Central memory CD4-positive, alpha-beta T cell (primary cell): ENCODE measurements at places on chromosomes 5 and 9.

DNA sequence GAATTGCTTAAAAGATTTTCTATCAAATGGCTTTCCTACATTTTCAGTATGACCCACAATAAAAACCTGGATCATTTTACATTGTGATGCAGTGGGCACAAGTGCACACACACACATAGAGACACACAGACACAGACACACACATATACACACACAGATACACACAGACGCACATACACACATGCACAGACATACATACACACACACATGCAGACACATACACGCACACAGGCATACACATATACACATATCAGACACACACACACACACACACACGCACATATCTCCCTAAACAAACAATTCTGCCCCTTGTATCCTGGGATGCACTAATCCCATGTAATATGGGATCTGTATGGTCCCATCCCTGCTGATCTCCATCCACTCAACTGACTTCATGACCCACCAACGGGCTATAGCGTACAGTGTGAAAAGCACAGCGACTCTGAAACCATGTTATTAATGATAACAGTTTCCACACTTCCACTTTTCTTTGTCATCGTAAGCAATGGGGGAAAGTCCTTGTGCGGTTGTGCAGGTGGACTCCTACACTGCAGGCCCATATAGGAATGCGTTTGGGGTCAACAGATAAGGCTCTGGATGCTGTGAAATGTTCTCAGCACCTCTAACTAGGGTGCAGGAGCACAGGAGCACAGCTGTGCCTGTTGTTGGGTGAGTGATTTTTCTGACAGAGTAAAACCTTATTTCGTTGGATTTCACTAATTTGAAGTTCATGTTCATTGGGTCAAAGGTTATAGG is 52.7 kb downstream of the DAP start:
- no peak for DNase-seq

GRCh38 chr9:13487071-13487470 is 207.6 kb upstream of the MPDZ start:
- no peak for DNase-seq

GRCh38 chr9:132268725-132269352 is 85.9 kb downstream of the SETX start:
- peak; percentile 58 for DNase-seq

GRCh38 chr5:179870403-179870903 is 11.8 kb upstream of the MRNIP start:
- DNase-seq: no peak

GRCh38 chr9:15374825-15375224 is 47.9 kb upstream of the SNAPC3 start:
- no peak for DNase-seq

GRCh38 chr5:109653042-109653441 is 36.7 kb upstream of the MAN2A1 start:
- no peak for DNase-seq

GRCh38 chr9:125633116-125633745 is 73.8 kb downstream of the MAPKAP1 start:
- no peak for DNase-seq

DNA sequence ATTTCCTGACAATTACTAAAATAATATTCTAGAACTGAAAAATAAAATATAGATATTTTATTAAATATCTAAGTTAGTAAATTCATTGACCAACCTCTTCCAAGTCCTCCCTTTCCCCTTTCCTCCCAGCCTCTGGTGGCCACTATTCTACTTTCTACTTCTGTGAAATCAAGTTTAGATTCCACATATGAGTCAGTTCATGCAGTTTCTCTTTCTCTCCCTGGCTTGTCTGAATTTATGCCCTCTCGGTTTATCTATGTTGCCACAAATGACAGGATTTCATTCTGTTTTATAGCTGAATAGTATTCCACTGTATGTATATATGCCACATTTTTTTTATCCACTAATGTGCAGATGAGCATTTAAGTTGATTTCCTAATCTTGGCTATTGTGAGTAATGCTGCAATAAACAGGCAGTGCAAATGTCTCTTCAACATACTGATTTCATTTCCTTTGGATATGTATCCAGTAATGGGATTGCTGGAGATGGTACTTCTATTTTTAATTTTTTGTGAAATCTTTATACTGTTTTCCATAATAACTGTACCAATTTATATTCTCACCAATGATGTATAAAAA is 52.3 kb downstream of the WDR36 start:
- DNase-seq: no peak

DNA sequence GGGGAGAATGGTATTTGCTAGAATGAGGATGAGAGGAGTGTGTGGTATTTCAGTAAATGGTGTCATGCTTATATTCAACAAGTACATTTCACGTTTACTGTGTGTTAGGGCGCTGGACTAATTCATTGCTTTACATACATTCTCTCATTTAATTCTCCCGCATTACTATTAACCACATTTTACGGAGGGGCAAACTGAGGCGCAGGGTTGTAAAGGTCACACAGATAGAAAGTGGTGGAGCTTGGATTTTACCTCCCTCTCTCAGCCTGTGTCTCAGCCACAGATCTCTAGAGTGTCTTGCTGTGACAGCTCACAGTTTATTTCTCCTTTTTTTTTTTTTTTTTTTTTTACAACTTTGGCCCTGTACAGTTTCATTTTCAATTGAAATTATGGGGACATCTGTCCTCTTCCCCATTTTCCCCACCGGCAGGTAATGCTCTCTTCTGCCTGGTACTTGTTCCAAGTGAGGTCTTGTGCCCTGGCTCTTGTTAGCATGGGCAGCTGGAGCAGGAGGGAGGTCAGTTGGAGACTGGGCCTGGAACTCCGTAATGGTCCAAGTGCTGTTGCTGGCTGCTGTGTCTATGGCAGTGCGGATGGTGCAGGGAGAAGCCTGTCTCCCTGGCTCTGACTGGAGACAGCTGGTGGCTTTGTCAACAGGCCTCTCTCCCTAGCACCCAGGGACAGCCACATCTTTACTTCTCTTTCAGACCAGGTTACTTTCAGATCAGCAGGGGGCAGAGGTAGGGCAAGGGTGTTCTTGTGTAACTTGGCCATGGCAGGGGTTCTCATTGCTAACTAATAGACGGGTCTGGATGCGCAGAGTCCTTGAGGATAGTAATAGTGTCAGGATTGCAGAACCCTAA is 20.5 kb upstream of the NDST1 start:
- no peak for DNase-seq

DNA sequence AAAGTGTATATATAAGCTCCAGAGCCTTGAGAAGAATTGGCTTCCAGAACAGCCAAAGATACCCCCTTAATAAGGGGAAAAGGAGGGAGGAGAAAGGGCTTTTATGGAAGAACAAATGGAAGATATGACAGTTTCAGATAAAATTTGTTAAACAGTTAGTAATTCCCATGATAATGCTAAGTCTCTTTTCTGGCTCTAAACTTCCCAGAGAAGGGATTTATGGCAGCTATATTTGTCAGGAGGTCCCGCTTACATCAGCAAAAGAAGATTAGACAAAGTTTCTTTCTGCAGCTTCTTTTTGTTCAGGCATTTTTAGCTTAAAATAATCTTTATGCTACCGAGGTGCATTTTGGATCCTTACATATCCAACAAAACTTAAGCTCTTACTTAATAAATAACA is 14.3 kb upstream of the SLC36A3 start:
- no peak for DNase-seq

DNA sequence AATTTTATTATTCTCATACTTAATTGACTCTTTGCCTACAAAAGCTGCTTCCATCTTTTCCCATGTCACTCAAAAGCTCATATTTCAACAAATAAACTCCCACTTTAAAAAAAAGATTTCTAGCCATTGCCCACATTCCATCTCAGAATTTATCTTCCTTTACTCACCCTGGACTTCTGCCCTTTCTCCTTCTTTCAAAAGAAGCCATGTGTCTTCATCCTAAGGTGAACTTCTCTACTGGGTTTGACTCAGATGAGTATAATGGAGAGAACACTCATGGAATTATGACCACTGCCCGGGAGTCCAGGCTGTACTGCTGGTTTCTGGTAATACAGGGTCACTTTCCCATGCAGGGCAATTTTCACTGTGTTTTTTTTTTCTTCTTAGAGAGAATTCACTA is 548.5 kb upstream of the ZNF462 start:
- no peak for DNase-seq

- DNase-seq: no peak
Observed at GRCh38 chr5:31237174-31237573, 43.7 kb downstream of the CDH6 start.

DNA sequence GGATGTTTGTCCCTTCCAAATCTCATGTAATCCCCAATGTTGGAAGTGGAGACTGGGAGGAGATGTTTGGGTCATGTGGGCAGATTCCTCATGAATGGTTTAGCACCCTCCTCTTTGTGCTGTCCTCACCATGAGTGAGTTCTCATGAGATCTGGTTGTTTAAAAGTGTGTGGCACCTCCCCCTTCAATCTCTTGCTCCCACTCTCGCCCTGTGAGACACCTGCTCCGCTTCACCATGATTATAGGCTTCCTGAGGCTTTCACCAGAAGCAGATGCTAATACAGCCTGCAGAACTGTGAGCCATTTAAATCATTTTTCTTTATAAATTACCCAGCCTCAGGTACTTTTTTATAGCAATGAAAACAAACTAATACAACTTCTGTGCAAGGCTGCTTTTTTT is 127.3 kb upstream of the CCDC152 start:
- DNase-seq: no peak

DNA sequence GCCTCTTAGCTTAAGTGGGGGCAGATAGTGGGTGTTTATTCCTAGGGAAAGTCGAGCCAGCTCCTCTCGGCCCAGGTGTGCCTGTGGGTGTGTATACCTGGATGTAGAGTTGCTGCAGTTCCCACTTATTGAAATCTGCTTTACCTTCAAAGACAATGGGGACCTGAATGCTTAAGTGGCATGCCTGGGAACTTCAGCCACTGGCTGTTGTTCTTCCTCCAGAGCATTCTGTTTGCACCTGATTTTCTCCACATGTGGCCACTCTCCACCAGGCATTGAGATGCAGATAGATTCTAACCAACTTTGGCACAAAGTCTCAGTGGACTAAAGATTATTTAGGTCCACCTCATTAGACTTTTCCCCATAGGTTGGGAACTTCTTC is 186.8 kb downstream of the ZNF462 start:
- no peak for DNase-seq

GRCh38 chr5:150774145-150774544 is 4.4 kb upstream of the SMIM3 start:
- DNase-seq: no peak

- DNase-seq: no peak
Observed at GRCh38 chr5:57504357-57504756, 21.7 kb upstream of the ACTBL2 start.

DNA sequence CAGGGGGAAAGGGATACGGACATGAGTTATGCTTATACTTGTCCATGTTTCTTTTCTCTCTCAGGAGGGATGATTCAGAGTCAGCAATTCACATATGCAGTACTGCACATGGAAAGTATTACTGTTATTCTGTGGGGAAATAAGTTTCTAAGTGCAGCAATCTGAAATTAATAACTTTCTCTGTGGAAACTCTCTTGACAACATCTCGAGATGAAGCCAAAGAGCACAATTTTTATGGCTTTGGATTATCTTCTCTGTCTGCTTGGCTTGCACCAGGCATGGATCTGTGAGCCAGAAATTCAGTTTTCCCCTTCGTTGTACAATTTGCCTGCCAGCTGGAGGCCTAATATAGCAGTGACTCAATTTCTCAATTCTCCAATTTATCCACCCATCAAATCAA is 2.5 kb upstream of the NDFIP1 start:
- DNase-seq: no peak

DNA sequence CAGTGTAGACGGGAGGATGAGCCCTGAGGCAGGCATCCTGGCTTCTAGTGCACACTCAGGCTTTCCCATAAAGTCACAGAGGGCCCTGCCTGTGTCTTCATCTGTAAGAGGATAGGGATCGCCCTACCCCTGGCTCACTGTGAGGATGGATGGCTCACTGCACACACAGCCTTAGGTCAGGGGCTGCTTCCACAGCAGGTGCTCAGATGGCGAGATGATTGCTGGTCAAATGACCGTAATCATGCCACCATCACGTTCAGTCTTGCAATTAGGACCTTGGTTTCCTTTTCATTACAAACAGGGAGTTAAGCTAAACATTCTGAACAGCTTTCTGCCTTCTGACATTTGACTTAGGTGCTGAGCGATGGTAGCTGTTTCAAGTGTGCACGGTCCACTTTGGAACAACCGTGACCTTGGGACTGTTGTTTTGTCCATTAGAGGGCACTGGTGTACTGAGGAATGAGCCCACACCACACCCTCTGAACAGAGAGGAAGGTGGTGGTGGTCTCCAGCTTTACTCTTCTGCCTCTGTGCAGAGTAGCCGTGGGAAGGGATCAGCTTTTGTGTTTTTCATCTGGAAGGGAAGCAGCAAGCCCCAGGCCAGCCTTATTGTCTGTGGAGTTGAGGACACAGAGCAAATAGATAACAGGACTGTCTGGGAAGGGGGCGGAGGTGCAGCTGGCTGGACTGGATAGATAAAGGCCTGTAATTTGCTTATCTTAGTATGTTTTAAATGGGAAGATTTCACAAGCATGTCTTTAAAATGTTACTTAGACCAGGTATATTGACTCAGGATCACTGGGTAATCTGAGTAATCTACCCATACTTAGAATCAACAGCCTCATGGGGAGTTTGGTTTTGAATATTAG is 183.1 kb downstream of the TRIO start:
- DNase-seq: no peak

GRCh38 chr9:77588271-77588937 is 59.7 kb downstream of the GNA14 start:
- DNase-seq: no peak

- DNase-seq: no peak
Observed at GRCh38 chr5:52620315-52620714, 167.4 kb upstream of the ITGA1 start.

- no peak for DNase-seq
Observed at GRCh38 chr9:110125207-110125751, 82.7 kb downstream of the C9orf152 start.

DNA sequence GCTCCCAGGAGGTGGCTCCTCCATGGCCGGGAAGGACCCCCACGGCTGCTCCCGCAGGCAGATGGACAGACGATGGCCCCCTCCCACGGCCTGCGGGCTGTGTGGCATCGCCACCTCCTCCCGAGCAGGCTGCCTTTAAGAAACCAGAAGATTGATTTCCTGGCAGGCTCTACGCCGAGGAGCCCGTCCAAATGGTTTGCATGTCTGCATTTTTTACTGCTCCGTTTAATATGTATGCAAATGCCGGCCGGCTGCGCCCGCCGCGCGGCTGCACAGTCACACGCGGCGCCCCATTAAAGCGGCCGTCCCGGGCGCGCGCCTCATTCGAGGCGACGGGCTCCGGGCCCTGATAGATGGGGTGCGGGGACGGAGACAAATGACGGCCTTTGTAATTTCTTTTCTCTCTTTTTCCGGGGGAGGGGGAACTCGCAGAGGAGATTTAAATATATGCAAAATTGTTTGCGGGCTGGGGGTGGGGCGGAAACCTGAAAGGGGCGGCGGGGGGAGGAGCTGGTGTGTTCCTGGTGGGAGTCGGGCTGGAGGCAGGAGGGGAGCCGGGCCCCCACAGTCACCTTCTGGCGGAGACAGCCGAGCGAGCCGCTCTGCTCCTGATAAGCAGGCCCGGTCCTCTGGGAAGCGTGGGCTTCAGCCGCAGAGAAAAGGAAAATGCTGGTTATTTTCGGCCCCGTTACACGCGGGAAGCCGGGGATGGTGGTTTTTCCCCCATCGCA is 158.7 kb upstream of the IER5L start:
- DNase-seq: peak; percentile 14

GRCh38 chr5:136094913-136095641 is 37.6 kb upstream of the SMAD5 start:
- no peak for DNase-seq

GRCh38 chr9:37727013-37727412 is 26.6 kb upstream of the TRMT10B start:
- no peak for DNase-seq
